RWPE1 (cell line): ENCODE measurements at places on chromosomes 13 and 19.

- no peak for DNase-seq
Observed at GRCh38 chr19:50399368-50399745, 15.2 kb downstream of the POLD1 start.

GRCh38 chr19:39157275-39157996, 31.9 kb downstream of the PAK4 start:
- no peak for DNase-seq

DNA sequence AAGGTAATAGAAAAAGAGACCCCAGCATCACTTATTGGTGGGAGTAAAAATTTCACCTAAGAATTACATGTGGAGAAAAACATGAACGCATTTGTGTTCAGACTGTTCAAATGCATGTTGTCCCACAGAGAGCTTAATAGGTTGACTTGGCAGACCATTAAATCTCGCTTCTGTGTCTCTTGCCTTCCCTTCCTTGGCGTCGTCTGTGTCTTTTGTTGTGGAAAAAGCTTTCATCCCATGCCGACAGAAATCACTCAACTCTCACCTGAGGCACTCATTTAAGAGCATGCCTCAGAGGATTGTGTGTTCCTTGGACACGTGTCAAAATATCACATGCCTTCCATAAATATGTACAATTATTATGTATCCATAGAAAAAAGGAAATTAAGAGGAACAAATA, 24.4 kb upstream of the CACNA1A start:
- no peak for DNase-seq

DNA sequence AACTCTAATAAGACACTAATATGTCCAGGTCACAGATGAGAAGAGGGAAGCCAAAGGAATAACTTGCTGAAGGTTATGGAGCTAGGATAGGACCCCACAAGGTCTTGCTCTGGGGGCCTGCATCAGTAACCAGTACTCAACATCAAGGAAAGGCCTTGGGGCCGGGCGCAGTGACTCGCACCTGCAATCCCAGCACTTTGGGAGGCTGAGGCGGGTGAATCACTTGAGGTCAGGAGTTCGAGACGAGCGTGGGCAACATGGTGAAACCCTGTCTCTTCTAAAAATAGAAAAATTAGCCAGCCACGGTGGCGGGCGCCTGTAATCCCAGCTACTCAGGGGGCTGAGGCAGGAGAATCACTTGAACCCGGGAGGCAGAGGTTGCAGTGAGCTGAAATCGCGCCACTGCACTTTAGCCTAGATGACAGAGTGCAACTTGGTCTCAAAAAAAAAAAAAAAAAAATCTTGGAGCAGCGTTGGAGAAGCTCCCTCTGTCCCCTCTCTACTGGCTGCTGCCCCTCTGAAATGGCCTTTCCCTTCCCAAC, 1.8 kb downstream of the LONP1 start:
- DNase-seq, result no peak

- no peak for DNase-seq
Observed at GRCh38 chr13:24353736-24354135, 44.4 kb downstream of the C1QTNF9 start.

- no peak for DNase-seq
Observed at GRCh38 chr19:10344780-10345179, 5.4 kb upstream of the ICAM3 start.

- no peak for DNase-seq
Observed at GRCh38 chr19:50020481-50020880, 4.7 kb downstream of the VRK3 start.
